Glutamatergic neuron (in vitro differentiated cells): ENCODE measurements at places on chromosomes 7 and 10. TPM values are rescaled to one million over a fixed set of nuclear protein-coding genes. Genes with fewer than 3 reads are reported as not detected.
A peak's percentile ranks its signal among the peaks of the same experiment; 100 is the strongest.

OR13A1 gene
- 0.44 TPM for total RNA-seq

GRCh38 chr7:14691597-14692203, 210.9 kb downstream of the DGKB start:
- peaks cover 7% of the 10 kb centered on the region for H3K4me1 ChIP-seq
- DNase-seq: peak; percentile 74
- H3K27me3 ChIP-seq: no peaks in the 10 kb centered on the region
- no peak overlapping the region for H3K4me3 ChIP-seq

GRCh38 chr7:44046321-44047061, 2.0 kb downstream of the DBNL start:
- H3K4me3 ChIP-seq: peak overlapping the region; percentile 80
- peak overlapping the region; percentile 22 for H3K27ac ChIP-seq
- H3K4me1 ChIP-seq: peaks cover 26% of the 10 kb centered on the region
- no peak for DNase-seq

DNA sequence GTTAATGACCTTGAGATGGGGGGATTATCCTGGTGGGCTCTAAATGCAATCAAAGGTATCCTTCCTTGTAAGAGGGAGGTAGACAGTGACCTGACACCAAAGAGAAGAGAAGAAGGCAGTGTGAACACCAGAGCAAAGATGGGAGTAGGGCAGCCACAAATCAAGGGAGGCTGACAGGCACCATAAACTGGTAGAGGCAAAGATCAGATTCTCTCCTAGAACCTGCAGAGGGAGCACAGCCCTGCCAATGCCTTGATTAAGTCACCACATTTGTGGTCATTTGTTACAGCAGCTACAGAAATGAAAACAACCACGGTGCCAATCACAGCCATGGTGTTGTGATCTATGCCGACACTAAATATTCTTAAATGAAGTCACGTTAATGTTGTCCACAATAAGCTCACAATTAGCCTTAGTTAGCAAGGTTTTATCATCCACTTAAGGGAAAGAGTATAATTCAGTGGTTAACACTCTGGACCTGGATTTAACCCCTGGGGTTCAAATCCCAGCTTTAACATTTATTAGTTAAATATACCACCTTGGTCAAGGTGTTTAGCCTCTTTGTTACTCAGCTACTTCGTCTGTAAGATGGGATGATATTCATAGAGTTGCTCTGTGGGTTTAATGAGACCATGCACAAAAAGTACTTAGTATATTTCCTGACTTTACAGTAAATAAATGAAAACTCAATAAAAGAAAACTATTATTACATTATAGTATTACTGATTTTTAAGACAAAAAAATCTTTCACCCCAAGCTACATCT, 70.8 kb downstream of the SGMS1 start:
- H3K36me3 ChIP-seq: peaks cover under 1% of the 10 kb centered on the region
- no peaks in the 10 kb centered on the region for H3K27me3 ChIP-seq
- H3K4me3 ChIP-seq: no peak overlapping the region

ST7 gene
- total RNA-seq: 107 TPM

BMPER gene
- total RNA-seq: 16.2 TPM

DNA sequence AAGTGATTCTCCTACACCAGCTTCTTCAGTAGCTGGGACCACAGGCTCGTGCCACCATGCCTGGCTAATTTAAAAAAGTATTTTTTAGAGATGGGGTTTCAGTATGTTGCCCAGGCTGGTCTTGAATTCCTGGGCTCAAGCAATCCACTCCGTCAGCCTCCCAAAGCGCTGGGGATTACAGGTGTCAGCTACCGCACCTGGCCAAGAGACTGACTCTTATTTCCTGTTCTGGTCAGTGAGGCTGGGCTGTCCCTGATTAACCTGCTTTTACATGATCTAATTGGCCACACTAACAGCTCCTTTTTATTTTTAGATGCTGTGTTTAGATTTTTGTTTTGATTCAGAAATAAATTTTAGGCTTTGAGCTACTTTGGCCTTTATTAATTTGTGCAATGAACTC, 203.9 kb downstream of the NXPH1 start:
- no peaks in the 10 kb centered on the region for H3K27me3 ChIP-seq
- no peak overlapping the region for H3K27ac ChIP-seq
- no peaks in the 10 kb centered on the region for H3K36me3 ChIP-seq
- DNase-seq: no peak
- H3K4me3 ChIP-seq: no peak overlapping the region

GRCh38 chr10:47458466-47459154, 25.3 kb downstream of the ANXA8 start:
- H3K4me3 ChIP-seq: no peak overlapping the region
- H3K4me1 ChIP-seq: peaks cover 22% of the 10 kb centered on the region
- no peaks in the 10 kb centered on the region for H3K36me3 ChIP-seq
- DNase-seq: no peak
- H3K27me3 ChIP-seq: peaks cover 5% of the 10 kb centered on the region

GRCh38 chr10:116133634-116134033, 139.4 kb downstream of the GFRA1 start:
- H3K4me1 ChIP-seq: peaks cover 55% of the 10 kb centered on the region
- DNase-seq: no peak
- H3K27me3 ChIP-seq: peaks cover 2% of the 10 kb centered on the region
- H3K27ac ChIP-seq: peak overlapping the region; percentile 88
- peaks cover 4% of the 10 kb centered on the region for H3K36me3 ChIP-seq
- H3K4me3 ChIP-seq: no peak overlapping the region

PON1 gene
- 1.1 TPM for total RNA-seq

GRCh38 chr10:128896116-128896795, 570.8 kb upstream of the MGMT start:
- no peak overlapping the region for H3K27ac ChIP-seq
- H3K4me3 ChIP-seq: no peak overlapping the region
- no peaks in the 10 kb centered on the region for H3K36me3 ChIP-seq
- no peak for DNase-seq
- no peaks in the 10 kb centered on the region for H3K4me1 ChIP-seq

CDH23 gene
- 2.0 TPM for total RNA-seq

- DNase-seq: no peak
- H3K4me1 ChIP-seq: peaks cover 60% of the 10 kb centered on the region
- H3K36me3 ChIP-seq: peaks cover 2% of the 10 kb centered on the region
- no peak overlapping the region for H3K4me3 ChIP-seq
Measured at GRCh38 chr10:69335063-69335587, 56.8 kb downstream of the HK1 start.

- DNase-seq: peak; percentile 82
- H3K27me3 ChIP-seq: peaks cover 6% of the 10 kb centered on the region
- H3K4me1 ChIP-seq: peaks cover 23% of the 10 kb centered on the region
- H3K27ac ChIP-seq: peak overlapping the region; percentile 88
- H3K36me3 ChIP-seq: no peaks in the 10 kb centered on the region
Measured at GRCh38 chr10:105063796-105064195, 422.7 kb downstream of the SORCS3 start.

SUPV3L1 gene
- total RNA-seq: 45.0 TPM

GRCh38 chr7:157497367-157497743, 160.6 kb downstream of the DNAJB6 start:
- H3K4me1 ChIP-seq: peaks cover 2% of the 10 kb centered on the region
- no peaks in the 10 kb centered on the region for H3K36me3 ChIP-seq
- peaks cover 4% of the 10 kb centered on the region for H3K27me3 ChIP-seq
- DNase-seq: no peak
- no peak overlapping the region for H3K4me3 ChIP-seq

MKX gene
- 0.42 TPM for total RNA-seq

CDHR3 gene
- 50.8 TPM for total RNA-seq

DNA sequence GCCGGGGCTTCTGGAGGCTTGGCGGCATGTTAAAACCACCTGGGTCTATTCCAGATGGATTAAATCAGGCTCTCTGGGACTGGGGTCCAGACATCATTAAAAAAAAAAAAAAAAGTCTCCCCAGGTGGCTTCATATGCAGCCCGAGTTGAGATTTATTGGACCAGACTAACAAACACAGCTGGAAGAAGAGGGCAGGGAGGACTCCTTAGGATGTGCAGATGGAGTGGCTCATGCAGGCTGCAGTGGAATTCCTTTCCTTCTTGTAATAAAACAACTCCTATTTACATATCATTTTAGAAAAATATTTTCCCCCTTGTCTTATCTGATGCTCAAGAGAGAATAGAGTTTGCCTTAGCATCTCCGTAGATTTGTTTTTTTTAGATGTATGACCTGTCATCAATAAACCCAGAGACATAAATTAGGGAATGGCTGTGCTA, 238.1 kb downstream of the CAMK1D start:
- H3K4me1 ChIP-seq: peaks cover 35% of the 10 kb centered on the region
- H3K27me3 ChIP-seq: peaks cover 5% of the 10 kb centered on the region
- no peak for DNase-seq
- H3K4me3 ChIP-seq: peak overlapping the region; percentile 39
- peak overlapping the region; percentile 53 for H3K27ac ChIP-seq
